T-helper 2 cell (primary cell): ENCODE measurements at places on chromosomes 7 and 10.

GRCh38 chr10:52437205-52437646 lies 123.1 kb downstream of the DKK1 start:
- DNase-seq: no peak

DNA sequence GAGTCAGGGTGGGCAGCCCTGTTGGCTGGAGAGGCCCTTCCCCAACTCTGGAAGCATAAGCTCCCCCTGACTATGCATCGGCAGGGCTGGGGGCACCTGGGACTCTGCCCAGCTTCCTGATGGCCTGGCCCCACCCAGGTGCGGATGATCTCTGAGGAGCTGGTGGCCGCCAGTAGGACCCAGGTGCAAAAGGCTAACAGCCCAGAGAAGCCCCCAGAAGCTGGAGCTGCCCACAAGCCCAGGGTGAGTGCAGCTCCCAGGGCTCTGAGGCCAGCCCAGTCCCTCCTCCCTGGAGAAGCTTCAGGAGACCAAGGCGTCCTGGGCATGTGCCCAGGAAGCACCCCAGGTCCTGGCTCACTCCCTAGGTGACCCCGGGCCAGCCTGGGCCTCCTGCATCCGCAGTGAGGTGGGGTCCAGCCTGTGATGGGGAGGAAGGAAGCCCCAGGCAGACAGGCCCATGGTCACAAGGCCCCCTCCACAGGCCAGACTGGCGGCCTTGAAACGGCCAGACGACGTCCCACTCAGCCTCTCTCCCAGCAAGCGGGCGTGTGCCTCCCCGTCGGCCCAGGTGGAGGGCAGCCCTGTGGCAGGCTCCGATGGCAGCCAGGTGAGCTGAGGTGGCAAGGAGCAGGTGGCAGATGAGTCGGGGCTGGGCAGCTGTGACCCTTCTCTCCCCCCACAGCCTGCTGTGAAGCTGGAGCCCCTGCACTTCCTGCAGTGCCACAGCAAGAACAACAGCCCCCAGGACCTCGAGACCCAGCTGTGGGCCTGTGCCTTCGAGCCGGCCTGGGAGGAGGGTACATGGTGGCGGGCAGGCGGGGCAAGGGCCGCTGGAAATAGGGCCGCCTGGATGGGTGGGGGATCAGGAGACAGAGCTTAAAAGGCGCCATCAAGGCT lies 3.0 kb downstream of the LRWD1 start:
- DNase-seq: no peak

GRCh38 chr7:92402920-92403759 lies 44.1 kb upstream of the GATAD1 start:
- DNase-seq: no peak

GRCh38 chr10:60172363-60172990 lies 217.2 kb downstream of the ANK3 start:
- no peak for DNase-seq

GRCh38 chr7:42151309-42151708 lies 85.7 kb downstream of the GLI3 start:
- no peak for DNase-seq

DNA sequence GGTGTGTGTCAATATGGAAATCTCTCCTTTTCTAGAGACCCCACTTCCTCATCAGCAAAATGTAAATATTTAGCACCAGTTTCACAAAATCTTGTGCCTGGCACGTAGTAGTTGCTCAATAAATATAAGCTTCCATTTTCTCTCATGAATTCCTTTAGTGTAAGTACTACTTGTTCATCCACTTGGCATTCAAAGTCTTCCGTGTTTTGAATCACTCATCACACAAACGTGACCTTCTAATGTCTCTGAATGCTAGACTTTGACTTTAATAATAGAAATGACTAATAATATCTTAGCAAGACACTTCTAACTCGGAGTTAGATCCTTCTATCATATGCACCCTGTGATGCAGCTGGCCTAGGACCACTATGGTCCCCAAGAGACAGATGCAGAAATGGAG lies 168.7 kb upstream of the ZNF32 start:
- no peak for DNase-seq

- DNase-seq: no peak
Observed at GRCh38 chr10:30897547-30897946, 134.1 kb downstream of the ZNF438 start.

GRCh38 chr7:151078233-151079040 lies 2.2 kb downstream of the FASTK start:
- DNase-seq: no peak

GRCh38 chr7:15778191-15778590 lies 91.7 kb upstream of the MEOX2 start:
- no peak for DNase-seq

DNA sequence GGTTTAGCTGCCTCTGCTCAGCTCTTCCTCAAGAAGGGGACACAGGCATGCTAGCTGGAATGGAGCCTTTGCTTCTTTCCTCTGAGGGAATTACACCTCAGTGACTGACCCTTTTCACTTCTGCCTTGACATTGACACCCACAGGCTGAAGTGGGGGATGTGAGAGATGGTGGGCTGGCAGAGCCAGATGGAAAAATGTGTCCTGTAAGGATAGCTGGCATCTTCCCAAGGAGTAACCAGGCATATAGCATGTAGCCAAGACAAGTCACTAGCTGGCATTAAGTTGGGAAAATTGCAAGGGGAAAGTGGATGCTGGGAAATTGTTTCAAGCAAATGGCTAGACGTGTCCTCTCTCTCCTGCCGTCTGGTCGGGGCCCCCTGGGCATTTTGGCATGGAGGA lies 19.9 kb downstream of the STMP1 start:
- no peak for DNase-seq
